ENCODE measurements at places on chromosomes 16 and 17.

DNA sequence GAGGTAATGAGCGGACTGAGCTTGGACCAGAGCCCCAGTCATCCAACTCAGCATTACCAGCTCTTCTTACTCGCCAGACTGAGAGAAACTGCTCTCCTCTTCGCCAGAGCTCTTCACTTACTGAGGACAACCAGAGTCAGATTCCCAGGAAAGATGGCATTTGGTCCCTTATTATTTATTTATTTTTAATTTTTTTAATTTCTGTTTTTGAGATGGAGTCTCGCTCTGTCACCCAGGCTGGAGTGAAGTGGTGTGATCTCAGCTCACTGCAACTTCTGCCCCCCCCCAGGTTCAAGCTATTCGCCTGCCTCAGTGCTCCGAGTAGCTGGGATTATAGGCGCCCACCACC lies 23.3 kb downstream of the DEXI start:
- no peak for DNase-seq

DNA sequence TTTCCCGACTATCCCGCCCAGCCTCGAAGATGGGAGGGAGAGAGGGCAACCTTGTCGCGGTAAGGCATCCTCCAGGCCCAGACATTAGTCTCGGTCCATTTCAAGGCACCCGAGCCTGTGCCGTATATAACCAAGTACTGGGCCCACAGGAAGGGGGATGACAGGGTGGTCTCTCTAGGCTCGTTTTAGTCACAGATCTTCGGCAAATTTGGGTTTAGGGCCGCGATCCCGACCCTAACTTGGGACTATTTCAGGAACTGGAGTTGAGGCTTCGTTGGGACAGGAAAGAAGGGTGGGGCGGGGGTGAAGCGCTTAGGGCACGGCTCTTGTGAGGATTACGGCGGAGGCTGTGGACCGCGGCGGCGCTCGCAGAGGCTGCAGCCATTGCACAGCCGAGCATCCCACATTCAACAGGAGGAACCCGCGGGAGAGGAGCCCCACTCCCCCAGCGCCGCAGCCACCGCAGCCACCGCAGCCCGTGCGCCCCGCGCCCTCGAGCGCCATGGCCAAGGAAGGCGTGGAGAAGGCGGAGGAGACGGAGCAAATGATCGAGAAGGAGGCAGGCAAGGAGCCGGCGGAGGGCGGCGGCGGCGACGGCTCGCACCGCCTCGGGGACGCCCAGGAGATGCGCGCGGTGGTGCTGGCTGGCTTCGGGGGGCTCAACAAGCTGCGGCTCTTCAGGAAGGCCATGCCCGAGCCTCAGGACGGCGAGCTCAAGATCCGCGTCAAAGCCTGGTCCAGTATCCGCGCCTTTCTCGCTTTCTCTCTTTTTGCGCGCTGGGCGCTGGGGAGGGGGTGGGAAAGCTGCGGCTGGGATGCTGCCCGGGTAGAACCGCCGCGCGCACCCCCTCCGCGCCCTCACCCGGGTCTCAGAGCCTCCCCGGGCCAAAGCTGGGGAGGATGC lies at the start of gene VAT1L:
VAT1L (plus strand) TSS at position 384 of the 904 bp plus-strand sequence; CDS start at position 503, 119 bp downstream.
- DNase-seq, result no peak

DNA sequence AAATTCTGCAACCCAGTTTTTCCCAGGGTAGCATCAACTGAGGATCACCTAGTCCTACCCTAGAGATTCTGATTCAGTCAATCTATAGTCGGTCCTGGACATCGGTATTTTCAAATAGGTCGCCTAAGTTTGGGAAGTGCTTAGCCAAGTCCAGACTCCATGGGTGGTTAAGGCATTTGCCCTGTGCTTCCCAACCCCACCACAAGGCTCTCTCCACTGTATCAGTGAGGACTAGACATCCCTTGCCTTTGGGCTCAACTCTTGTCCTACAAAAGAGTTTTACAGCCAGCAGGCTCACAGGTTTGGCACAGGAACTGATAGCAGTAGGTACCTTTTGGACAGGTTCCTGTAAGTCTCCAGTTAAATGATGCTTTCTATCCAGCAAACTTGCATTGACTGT lies 13.8 kb downstream of the HYDIN start:
- DNase-seq, result no peak

- DNase-seq, result no peak
Measured at GRCh38 chr17:38597375-38597774, 8.4 kb downstream of the SRCIN1 start.

- DNase-seq, result no peak
Measured at GRCh38 chr17:74605361-74605760, 13.3 kb upstream of the CD300LD start.

GRCh38 chr16:11550791-11551498 lies 35.8 kb downstream of the LITAF start:
- no peak for DNase-seq

DNA sequence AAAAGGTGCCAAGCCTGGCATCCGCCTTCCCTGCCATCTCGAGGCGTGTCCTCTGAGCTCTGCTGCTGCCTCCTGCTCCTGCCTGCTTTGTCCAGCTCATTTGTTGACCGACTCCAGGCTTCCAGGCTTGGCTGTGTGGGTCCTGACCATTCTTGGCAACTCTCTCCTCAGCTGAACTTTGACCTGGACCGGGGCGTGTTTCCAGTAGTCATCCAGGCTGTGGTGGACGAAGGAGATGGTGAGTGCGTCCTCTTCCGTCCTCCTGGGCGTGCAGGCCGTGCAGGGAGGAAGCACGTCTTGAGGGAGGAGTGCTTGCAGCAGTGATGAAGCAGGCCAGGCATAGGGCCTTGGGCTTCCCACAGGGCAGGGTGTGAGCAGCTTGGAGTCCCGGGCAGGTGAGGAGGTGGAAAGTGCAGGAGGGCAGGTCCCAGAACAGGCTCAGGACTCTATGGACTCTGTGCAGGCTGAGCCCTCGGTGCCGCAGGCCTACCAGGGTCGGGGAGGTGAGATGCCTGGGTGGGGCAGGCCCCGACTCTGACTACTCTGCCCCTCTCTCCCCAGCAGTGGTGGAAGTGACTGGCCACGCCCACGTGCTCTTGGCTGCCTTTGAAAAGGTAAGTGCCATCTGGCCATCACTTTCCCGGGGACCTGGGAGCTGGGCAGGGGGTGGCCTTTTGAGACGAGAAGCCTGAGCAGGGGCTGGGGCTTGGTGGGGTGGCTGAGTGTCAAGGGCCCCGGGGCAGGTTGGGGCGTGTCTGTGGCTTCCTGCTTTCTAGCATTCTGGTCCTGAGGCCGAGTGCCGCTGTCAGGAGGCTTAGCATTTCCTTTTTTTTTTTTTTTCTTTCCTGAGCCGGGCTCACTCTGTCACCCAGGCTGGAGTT lies 28.6 kb upstream of the NUDT16L1 start:
- DNase-seq, result no peak

- DNase-seq, result no peak
Measured at GRCh38 chr17:7352910-7353635, 1.1 kb downstream of the KCTD11 start.

DNA sequence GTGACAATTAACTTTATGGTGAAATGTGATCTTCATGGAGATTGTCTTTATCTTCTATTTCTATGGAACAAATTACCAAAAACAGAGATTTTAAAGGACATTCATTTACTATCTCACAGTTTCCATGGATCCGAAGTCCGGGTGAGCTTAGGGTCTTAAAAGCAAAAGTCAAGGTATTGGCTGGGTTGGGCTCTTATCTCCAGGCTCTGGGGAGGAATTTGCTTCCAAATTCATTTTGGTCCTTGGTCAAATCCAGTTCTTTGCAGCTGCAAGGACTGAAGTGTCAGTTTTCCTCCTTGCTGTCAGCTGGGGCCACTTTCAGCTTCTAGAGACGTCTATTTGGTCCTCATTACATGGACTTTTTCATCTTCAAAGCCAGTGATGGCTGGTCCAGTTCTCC lies 395.8 kb upstream of the MAF start:
- no peak for DNase-seq

- DNase-seq, result no peak
Measured at GRCh38 chr16:16915771-16916170, 536.8 kb downstream of the NPIPA7 start.

GRCh38 chr16:87762071-87762571 lies 3.7 kb downstream of the KLHDC4 start:
- no peak for DNase-seq

GRCh38 chr17:11245791-11246190 lies 4.8 kb downstream of the SHISA6 start:
- DNase-seq, result no peak

DNA sequence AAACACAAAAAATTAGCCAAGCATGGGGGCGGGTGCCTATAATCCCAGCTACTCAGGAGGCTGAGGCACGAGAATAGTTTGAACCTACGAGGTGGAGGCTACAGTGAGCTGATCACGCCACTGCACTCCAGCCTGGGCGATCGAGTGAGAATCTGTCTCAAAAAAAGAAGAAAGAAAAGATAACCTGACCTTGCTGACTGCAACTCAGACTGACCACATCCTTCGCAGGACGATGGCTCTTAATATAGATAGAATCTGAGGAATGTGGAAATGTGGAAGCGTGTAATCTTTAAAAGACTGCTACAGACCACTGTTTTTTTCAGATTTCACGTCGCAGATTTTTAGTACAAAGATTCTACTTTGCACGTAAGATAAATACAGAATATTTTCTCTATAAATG lies 37.8 kb downstream of the KLHDC4 start:
- DNase-seq, result no peak

DNA sequence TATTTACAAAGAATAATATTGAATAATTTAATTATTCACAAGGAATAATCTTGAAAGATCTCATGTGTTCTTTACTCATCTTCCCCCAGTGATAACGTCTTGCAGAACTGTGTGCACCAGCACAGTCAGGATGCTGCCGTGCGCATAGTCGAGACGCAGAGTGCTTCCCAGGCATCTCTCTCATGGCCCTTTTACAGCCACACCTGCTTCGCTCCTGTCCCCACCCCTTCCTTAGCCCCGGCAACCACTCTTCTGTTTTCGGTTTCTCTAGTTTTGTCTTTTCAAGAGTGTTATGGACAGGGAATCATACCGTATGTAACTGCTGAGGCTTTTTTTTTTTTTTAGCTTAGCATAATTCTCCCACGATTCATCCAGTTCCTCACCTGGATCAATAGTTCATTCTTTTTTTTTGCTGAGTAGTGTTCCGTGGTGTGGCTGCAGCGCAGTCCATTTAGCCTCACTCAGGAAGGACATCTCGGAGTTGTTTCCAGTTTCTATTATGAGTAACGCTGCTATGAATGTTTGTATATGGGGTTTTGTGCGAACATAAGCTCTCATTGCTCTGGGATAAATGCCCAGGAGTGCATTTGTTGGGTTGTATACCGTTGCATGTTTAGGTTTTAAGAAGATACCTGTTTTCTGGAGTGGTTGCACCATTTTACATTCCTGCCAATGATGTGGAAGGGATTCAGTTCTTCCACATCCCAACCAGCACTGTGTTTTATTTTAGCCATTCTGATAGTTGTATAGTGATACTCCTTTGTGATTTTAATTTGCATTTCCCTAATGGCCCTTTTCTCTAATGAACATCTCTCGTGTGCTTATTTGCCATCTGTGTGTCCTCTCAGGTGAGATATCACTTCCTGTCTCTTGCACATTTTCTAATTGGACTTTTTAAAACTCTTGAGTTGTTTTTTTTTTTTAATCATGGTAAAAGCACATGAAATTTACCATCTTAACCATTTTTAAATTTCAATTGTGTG lies 47.6 kb downstream of the SEC14L1 start:
- DNase-seq, result no peak

DNA sequence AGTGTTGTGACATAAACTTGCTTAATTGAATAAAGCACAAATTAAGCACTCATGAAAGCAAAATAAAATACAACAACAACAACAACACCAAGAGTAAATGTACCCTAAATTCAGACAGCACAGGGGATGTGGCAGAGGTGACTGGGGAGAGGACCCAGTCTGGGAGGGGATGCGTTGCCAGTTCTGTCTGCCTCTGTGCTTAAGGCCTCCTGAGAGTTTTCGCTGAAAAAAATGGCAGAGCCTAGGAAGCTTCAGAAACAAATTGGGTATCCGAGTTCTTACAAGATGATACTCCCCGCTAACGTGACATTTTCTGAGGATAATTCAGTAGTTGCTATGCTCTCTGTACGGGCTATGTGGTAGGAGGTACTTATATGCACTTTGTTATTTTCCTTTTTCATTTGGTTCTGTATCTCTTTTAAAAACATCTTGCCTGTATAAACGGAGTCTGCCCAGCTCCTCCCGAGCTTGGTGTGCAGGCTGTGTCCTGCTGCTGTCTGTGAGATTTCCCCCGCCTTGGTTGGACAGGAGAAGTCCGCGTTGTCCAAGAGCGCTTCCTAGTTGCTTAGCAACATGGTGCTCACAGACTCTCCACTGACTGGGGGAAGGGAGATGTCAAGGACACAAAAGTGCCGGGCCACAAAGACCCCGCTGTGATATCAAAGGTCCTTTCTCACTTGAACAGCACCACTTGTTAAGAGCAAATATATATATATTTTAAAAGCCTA lies 134.2 kb upstream of the CPHXL start:
- no peak for DNase-seq

DNA sequence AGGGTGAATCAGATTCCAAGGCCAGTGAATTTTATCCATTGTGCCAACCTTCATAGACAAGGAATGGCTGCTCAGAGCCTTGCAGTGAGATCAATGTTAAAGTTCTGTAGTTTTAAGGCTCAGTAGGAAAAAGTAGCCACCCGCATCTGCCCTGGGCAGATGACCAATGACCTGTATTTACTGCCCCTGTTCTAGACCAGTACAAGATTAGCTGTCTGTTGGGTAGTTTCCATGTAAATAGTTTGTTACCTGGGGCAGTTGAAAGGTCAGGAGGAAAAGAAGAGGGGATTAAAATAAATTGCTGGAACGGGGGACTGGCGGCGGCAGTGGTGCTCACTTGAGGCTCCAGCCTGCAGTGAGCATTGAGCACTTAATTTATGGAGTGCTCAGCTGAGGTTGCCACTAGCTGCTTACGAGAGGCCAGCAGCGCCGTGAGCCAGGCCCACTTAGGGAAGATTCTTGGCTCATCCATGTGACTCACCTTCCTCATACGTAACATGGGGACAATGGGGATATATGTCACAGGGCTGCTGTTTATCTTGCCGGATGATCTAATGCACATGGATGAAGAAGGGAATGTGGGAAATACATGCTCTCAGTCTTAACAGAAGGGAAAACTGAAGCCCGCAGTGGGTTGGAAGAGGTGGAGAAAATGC lies 10.7 kb upstream of the NOS2 start:
- no peak for DNase-seq

DNA sequence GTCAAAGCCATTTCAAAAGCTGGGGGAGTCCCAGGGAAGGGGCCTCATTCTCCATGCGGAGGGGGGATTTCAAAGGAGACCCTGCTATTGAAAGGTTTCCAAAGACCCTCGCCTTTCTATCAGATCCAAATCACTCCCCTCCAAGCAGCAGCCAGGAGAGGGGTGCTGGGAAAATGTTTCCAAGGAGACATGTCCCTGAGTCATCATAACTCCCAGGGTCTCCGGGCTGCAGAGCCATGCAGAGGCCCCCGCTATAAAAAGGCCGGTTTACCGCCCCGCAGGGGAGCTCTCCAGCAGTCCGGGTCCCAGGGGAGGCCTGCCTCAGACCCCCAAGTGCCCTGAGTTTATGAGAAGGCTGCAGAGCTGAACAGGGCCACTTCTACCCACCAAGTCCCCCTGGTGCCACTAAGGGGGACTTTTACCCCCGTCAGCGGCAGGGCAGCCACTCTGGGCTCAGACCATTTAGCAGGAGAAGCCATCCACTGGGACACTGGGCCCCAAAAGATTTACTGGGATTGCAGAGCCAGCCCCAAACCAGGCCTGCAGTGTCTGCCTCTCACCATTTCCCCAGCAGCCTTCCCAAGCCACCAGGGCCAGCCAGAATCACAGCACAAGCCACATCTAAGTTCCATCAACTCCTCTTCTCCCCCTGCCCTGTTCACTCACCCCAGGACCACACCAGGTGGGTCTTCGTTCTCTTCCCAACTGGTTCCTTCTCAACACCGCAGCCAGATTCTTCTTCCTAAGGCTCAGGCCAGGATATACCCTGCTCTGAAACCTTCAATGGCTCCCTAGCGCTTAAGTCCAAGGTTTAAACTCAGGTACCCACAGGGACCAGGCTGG lies 234.4 kb downstream of the ZNF423 start:
- DNase-seq, result no peak

All from activated naive CD4-positive, alpha-beta T cell (primary cell).